ENCODE measurements at places on chromosomes 1 and 21.

DNA sequence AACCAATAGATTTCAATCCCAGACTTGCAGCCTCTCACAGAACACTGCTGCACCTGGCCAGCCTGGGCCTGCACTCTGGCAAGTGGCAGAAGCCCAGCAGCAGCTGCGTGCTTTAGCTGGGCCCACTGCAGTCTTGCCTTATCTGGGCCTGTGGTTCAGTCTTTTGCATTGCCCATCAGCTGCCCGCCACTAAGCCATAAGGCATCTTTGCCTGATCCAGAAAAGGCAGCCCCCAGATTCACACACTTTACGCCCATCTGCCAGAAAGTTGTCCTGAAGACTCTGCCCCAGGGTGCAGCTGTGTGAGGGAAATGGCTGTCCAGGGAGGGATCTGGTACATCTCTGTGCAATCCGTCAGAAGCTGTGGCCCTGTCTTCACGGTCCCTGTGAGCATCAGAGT, 217.0 kb downstream of the DNAH14 start:
- peak; percentile 47 for ATAC-seq

GRCh38 chr1:18190598-18190997, 83.0 kb downstream of the IGSF21 start:
- ATAC-seq, result no peak

DNA sequence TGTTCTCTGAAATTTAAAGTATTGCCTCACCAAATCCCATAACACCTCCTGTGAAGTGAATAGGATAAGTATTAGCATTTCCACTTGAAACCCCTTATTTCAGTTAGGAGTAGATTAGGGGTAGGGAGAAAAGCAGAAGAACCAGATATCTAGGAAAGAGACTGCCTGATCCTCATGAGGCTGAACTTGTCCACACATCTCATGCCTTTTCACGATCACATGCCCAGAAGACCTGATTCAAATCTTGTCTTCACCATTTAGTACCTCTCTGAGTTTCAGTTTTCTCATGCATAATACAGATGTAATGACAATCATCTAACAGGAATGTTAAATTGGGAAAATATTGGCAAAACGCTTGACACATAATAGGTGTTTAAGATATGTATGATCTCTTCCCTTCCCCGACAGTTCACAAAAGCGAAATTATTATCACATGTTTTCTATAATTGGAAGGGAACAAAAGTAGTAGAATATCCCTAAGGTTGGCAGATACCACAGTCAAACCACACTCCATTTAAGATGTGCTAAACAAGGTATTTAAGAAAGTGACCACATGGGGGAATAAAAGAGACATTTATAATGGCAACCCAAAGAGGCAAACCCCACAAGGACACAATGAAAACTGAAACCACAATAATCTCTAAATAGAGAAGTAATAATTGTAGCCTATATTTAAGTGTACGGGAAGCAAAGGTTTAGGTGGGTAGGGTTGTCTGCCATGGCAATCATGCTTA, 25.2 kb downstream of the GFI1 start:
- ATAC-seq, result peak; percentile 71

DNA sequence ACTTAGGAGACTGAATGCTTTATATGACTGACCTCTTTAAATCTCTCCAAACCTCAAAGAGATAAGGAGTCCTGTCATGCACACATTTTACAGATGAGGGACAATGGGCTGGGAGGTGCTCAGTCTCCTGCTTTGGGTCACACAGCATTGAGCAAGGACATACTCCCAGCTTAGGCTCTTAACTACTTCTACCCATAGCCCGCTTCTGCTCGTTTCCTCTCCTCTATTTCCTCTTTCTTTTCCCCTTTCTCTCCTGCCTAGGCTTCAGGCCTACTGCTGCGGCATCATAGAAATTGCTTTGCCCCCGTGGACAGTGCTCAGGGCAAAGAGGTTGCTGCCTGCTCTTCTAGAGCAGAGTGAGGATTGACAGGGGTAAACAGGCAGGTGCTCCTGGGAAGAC, 12.4 kb upstream of the ZNF691 start:
- ATAC-seq, result no peak

DNA sequence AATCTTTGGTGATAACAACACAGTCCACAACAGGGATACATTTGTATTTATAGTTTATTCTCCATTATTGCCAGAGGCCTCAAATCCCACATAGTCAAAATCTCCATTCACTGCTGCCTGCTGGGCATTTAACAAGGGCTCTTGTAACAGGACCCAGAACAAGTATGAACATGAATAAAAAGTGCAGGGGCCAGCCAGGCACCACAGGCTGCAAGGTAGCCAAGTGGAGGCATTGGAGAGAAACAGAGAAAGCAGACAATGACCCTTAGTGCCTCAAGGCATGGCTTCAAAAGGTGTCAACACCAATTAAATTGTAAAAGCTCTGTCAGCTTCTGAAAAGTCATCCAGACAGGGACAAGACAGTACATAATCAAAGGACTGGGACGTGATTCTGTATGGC, 116.8 kb downstream of the ATP6V1G3 start:
- ATAC-seq, result no peak

DNA sequence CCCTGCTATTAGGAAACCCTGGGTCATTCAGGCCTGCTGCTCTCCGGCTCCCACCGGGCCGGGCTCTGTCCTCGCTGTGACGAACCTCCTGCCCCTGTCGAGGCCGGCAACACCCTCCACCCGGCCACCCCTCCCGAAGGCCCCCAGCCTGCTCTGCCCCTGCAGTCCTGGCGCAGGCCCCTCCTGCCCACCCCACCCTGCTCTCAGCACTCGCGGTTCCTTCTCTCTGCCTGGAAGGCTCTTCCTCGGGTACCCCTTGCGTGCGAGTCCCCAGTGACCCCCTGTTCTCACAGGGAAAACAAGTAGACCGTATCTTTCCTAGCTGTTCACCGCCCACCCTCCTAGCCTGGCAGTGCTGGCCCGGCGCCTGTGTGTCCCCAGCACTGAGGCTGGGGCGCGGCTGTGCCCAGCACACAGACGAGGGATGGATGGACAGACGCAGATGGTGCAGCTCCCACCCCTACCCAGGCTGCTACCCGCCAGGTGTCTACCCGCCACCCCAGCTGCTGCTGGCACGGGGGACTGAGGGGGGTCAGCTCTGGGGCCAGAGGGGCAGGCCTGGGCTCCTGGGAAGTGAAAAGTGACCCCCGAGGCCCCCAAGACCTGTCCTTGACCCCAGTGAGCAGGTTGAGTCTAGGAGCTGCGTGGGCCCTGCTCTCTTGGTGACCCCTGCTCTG, 3.1 kb upstream of the VWA1 start:
- no peak for ATAC-seq

- ATAC-seq, result no peak
Observed at GRCh38 chr1:42748461-42749410, 8.7 kb upstream of the CLDN19 start.

- no peak for ATAC-seq
Observed at GRCh38 chr21:43355925-43356289, 71.0 kb downstream of the SIK1 start.

DNA sequence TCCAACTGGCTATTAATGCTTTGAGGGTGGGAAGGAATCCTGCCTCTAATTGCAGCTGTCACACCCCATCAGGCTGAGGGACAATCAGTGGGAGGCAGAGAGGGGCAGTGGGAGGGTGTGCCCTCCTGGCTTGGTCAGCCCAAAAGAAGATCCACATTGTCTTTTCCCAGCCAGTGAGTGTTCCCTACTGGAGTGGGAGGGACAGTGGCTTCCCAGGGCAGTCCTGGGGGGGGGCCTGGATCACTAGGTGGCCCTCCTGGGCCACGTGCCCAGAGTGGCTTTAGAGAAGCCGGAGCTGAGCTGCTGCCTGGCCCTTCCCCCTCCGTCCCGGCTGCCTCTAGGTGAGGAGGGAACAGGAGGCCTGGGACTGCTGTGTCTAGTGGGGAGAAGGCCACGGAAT, 14.0 kb downstream of the INKA2 start:
- no peak for ATAC-seq

DNA sequence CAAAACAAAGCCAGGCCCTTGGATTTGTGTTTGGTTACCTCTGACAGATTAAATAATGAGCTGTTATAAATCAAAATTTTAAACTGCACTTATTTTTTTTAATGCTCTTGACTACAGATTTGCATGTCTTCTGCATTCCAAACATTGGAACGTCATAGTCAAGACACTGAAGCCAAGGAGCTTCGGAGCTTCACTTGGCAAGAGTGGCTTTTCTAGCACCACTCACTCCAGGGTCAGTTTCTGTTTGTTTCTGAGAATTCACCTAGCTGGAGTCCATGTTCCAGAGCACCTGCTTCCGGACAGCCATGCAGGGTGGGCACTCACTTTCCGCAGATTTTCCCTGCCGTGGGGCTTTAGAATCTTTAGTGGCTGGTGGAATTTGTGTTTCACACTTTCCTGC, 202.9 kb downstream of the ZP4 start:
- peak; percentile 44 for ATAC-seq

DNA sequence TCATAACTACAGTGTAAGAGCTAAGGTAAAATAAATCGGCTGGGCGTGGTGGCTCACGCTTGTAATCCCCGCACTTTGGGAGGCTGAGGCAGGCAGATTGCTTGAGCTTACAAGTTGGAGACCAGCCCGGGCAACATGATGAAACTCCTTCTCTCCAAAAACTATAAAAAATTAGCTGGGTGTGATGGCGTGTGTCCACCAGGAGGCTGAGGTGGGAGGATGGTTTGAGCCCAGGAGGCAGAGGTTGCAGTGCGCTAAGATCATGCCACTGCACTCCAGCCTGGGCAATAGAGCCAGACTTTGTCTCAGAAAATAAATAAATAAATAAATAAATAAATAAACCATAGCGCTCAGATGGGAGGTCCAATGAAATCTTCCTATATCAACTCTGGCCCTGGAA, 16.7 kb upstream of the FAM110D start:
- ATAC-seq, result no peak

DNA sequence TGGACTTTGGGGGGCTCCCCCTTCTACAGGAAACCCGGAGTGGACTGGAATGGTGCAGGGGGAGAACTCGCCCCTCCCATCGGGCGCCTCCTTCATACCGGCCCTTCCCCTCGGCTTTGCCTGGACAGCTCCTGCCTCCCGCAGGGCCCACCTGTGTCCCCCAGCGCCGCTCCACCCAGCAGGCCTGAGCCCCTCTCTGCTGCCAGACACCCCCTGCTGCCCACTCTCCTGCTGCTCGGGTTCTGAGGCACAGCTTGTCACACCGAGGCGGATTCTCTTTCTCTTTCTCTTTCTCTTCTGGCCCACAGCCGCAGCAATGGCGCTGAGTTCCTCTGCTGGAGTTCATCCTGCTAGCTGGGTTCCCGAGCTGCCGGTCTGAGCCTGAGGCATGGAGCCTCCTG, at the start of gene TNFRSF14:
Gene TNFRSF14, plus strand, starts transcription at position 95 of the 401 bp plus-strand sequence. Its CDS starts 294 bp downstream, at position 389.
- peak; percentile 10 for ATAC-seq

DNA sequence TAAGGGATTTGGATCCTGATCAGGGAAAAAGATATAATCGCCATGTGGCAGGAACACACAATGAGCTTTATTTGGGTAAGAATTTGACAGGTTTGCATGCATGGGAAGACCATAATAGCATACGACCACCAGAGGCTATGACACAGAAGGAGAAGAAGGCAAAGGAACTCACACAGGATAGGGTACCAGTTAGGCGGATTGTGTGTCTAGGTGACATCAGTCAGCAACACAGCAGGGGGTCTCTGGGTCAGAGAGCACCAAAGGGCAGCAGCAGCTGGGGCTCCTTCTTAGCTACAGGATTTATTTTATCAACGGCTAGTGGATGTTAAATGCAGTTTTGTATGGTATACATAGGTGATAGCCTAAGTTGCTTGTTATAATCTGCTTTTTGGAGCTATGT, 551.3 kb downstream of the KCNT2 start:
- ATAC-seq, result no peak

GRCh38 chr1:17513131-17513530, 26.4 kb upstream of the ARHGEF10L start:
- ATAC-seq, result no peak

- ATAC-seq, result no peak
Observed at GRCh38 chr1:30697571-30698376, 25.6 kb downstream of the MATN1 start.
